Activated CD8-positive, alpha-beta T cell treated with anti-CD3 and anti-CD28 coated beads, Interleukin-2, amount 10 ng/mL, durations not matched to agents 7 days and 5 days (primary cell): ENCODE measurements at places on chromosomes 1 and 21. TPM values are rescaled to one million over a fixed set of nuclear protein-coding genes. Genes with fewer than 3 reads are reported as not detected.

Gene SEMA6C
- 1.9 TPM for total RNA-seq

Gene RPS8
- total RNA-seq, result 1,777 TPM

Gene FCGR2B
- not detected for total RNA-seq

- peak; percentile 27 for DNase-seq
Measured at GRCh38 chr1:208044589-208045462, 133.9 kb upstream of the CD34 start.

- no peak for DNase-seq
Measured at GRCh38 chr1:50774759-50775351, 185.2 kb downstream of the FAF1 start.

- no peak for DNase-seq
Measured at GRCh38 chr1:184027826-184028695, 9.5 kb downstream of the COLGALT2 start.

DNA sequence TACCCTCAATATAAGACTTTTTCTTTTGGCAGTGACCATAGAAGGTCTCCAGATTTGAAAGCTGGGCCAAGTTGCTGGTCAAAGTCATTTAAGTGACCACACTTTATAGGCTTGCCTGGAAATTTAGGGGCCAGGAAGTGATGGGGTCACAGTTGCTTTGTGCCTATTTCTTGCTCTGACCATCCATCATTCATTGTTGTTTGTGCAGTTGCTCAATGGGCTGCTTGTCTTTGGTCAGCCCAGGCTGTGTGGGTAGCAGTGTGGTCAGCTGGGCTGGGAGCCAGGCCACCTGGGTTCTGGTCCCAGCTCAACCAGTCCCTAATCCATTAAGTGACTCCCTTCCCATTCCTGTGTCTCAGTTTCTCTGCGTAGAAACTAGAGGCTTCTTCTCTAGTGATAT lies 2.1 kb upstream of the OTUD7B start:
- no peak for DNase-seq

DNA sequence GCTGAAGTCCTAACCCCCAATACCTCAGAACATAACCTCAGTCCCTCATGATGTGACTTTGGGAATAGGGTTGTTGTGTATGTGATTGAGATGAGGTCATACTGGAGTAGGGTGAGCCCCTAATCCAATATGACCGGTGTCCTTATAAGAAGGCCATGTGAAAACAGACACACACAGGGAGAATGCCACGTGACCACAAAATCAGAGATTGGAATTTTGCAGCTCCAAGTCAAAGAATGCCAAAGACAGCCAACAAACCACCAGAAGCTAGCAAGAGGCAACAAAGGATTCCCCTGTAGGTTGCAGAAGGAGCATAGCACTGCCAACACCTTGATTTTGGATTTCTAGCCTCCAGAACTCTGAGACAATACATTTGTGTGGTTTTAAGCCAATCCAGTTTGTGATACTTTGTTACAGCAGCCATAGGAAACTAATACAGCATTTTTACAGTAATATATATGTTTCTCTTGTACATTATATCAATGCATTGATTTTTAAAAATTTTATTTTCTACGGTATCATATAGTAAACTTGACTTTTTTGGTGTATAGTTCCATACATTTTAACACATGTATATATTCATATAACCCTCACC lies 5.4 kb downstream of the ZSWIM5 start:
- DNase-seq, result no peak

GRCh38 chr21:41776778-41777177 lies 9.9 kb upstream of the RIPK4 start:
- DNase-seq, result no peak

DNA sequence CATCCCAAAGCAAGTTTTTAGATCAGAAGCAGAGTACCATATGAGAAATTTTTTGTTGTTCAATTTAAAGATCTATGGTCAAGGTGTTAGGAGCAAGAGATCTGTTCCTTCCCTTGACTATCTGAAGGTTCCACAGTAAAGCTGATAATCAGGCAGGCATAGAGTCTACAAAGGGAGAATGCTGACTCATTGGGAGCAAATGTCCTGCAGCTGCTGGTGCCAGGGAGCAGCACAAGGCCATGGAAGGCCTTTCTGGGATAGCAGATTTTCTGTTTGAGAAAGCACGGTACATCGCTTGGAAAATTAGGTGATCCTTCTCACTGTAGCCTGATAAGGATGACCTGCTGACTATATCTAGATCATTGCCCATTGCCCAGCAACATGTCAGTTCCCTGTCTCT lies 210.1 kb upstream of the C1orf87 start:
- no peak for DNase-seq

DNA sequence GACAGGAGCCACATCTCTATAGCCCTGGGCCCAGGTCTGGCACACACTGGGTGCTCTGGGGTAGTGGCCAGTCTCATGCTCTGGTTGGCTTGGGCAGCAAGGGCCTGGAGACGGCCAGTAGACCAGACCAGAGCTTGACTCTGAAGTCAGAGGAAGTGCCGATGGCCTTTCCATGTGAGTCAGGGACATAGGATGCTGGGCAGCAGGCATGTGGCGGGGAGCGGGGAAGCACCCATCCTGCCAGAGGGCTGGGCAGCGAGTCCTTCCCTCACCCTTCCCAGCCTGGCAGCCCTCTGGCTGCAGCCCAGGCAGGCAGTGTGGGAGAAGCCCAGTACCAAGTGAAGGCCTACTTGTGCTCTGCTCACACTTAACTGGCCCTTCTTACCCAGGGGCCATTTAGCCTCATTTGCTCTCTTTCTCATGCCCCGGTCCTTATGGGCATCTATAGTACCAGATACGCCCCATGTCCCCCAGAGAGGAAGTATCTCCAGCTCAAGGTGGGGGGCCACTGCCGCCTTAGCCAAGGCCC lies 3.3 kb downstream of the GPR153 start:
- no peak for DNase-seq

- no peak for DNase-seq
Measured at GRCh38 chr1:199313444-199313843, 674.6 kb downstream of the PTPRC start.
